Stimulated activated CD8-positive, alpha-beta memory T cell treated with anti-CD3 and anti-CD28 coated beads, Interleukin-15, amount 100 ng/mL, for 4 hours (primary cell): ENCODE measurements at places on chromosomes 7 and 10.

GRCh38 chr7:122975341-122975740, 20.2 kb downstream of the TAS2R16 start:
- DNase-seq: no peak

DNA sequence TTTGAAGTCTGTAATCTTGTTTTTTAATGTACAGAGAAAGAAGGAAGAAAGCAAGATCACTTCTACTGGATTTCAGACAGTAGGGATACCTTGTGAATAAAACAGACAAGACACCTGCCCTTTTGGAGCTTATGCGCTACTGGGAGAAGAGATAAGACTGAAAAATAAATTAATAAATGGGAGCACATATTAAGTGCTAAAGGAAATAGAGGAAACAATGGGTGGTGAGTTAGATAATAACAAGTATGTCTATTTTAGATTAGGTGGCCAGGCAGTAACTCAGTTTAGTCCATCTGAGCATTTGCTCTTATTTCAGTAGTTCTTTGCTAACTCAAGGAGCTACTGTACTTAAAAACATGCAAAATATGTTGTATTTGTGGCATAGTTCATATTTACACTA, 15.9 kb downstream of the MIOS start:
- DNase-seq: no peak

GRCh38 chr7:14894826-14895225, 7.7 kb downstream of the DGKB start:
- no peak for DNase-seq

DNA sequence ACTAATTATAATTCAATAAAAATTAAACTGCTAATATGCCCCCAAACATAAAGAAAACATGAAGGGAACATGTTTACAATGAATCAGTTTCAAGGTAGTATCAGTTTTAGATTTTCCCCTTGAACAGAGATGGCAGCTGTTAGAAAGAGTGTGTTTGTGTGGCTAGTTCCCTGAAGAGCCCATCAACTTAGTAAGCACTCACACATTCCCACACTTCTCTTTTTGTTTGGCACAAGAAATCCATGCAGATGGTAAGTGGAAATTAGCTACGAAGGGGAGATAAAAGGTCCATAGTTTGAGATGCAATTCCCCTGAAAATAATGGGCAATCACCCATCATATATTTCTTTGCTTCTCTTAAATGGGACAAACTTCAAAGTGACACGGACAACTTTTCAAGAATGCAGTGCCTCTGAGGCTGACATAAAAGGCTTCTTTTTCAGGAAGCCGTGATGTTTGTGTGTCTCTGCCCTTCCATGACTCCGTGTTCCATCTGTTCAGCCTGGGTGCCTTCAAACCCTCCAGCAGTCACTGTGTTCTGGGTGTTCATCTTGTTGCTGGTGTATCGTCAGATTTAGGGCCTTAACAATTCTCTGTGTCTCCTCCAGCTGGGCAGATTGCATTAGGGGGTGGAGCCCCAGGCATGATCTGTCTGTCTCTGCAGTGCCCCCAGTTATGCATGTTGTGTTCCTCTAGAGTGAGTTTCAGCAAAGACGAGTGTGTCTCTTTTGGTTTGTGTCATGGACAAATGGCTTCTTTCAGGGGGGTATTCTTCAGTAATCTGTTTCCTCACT, 259.5 kb upstream of the NPY start:
- DNase-seq: no peak

- no peak for DNase-seq
These were observed 184.9 kb downstream of the EMX2 start for GRCh38 chr10:117727421-117727820.

DNA sequence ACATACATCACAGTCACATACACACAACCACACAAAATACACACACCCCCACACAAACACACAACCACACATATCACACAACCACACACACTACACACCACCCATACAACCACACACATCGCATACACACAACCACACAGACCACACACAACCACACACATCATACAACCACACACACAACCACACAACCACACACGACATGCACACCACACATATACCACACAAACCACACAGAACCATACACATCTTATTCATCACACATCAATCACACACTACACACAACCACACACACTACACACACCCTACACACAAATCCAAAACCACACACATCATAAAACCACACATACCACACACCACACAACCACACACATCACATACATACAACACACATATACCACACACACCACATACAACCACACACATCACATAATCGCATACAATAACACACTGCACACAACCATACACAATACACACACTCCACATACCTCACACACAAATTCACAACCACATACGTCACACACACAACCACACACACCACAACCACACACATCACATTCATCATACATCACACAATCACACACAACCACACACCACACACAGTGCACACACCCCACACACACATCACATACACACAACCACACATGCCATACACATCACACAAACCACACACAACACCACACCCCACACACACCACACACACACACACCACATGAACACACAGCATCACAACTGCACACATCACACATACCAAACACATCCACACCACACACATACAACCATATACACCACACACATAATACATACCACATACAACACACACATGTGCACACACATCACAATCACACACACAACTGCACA, 30.4 kb downstream of the GPRIN2 start:
- no peak for DNase-seq

DNA sequence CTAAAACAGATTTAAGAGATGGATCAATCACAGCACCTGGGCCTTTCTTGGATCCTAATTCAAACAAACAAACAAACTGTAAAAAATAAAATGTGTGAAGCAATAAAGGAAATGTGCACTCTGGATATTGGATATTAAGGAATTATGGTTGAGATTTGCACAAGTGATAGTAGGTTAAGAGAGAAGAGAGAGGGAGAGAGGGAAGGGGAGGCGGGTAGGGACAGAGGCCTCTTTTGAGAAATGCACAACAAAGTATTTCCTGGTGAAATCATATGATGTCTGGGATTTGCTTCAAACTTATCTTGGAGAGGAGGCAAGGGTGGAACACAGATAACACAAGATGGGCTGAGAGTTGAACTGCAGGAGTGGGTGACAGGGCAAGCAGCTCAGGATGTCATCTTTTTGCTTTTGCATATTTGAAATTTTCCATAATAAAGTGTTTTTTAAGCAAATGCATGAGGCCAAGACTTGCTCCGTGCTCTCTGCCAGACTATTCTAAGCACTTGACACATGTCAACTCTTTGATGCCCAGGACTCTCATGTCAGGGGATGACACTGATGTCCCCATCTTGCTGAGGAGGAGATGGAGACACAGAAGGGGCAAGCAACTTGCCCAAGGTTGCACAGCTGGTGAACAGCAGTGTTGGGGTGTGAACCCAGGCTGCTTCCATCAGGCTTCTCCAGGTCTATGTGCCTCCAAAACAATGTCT, 9.1 kb upstream of the AEBP1 start:
- DNase-seq: no peak

DNA sequence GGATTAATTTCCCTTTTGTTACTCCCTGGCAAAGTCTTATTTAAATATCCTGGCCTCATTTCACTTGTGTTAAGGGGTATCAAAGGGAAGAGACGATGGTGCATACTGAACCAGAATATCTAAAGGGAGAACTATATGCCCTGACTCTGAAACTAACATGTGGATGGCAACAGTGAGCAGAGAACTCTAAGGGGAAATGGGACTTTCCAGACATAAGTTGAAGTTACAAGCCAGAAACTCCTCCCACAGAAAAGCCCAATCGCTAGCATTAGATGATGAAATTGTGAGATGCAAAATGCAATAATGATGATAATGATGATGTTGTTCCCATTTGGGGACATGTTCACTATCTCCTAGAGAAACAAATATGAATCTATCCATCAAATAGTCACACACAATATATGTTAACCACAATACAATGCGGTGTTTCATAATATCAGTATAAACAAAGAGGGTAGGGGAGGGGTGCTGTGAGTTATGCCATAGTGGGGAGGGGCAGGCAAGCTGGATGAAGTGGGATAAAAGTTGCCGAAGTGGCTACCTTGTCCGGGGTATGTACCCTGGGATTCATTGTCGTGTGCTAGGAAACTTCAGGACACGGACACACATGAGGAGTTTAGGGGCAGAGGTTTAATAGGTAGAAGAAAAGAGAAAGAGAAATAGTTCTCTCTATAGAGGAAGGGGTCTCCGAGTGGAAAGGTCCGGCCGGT, 37.1 kb downstream of the TMEM229A start:
- no peak for DNase-seq

GRCh38 chr10:13528123-13528874, 515 bp downstream of the BEND7 start:
- DNase-seq: no peak

GRCh38 chr10:86747796-86748581, 8.4 kb upstream of the BMPR1A start:
- DNase-seq: no peak

- no peak for DNase-seq
These were observed 84.3 kb upstream of the CACNA2D1 start for GRCh38 chr7:82527851-82528250.

DNA sequence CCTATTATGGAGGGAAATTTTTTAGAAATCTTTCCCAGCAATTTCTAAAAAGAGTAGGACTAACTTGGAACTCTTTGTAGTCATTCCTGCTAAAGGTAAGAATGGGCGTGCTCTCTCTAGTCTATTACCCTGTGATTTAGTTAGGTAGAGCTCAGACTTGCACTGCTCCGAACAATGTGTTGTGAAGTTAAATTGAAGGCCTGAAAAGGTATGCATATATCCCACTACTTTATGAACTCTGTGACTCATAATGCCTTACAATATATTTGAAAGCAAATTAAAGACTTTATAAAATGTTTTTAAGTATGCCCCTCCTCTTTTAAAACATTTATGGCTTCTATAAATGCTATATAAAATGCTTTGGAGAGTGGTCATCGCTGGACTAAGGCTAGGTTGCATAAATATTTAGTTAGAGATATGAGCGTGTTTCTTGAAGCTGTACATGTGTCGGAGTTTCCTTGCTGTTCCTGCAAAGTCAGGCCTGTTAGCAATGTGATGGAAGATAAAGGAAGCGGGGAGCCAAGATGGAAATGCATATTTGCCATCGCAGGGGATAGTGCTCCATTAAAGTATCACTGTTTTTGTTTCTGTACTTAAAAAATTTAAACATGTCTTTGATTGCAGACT, 761.4 kb downstream of the LRMDA start:
- no peak for DNase-seq

DNA sequence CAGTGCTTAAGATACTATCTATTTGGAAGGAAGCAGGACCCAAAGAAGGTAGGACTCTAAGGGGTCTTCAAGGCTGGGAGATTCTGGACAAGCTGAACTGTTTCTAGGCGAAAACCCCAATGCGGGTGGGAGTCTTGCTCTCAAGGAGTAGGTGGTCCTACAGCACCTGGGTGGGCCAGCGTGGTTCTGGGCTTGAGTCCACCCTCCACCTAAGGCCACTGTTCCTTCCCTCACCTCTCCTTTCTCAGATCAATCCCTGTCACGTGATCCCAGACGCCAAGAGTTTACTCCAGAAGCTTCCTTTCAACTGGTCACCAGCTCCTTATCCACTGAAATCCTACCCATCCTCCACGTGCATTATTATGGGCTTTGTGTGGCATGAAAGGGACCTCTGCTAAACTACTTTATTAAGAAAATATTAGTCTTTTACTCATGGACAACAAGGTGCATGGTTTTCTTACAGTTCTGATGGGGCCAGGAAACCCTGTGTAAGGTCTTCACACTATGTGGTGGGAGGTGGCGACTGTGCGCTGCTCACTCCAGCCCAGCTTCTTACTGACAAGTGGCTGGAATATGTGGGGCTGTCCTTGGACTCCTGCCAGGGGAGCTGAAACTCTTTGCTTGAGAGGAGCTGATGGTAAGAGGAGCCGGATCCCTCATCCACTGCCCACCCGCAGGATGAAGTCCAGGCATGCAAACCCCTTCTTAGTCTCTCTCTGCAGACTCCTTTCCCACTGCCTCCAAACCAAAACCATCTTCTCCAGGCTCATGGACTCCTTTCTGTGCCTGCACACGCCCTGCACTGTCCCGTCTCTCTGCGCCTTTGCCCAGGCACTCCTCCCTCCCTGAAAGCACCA, 1.6 kb downstream of the ZNF746 start:
- DNase-seq: no peak

GRCh38 chr7:157044147-157044687, 33.8 kb upstream of the MNX1 start:
- no peak for DNase-seq

GRCh38 chr7:99034932-99035722, 108.8 kb downstream of the SMURF1 start:
- no peak for DNase-seq

- DNase-seq: no peak
These were observed 105.1 kb upstream of the ADCY1 start for GRCh38 chr7:45469103-45469502.

- no peak for DNase-seq
These were observed 22.8 kb downstream of the BRAF start for GRCh38 chr7:140901941-140902302.

DNA sequence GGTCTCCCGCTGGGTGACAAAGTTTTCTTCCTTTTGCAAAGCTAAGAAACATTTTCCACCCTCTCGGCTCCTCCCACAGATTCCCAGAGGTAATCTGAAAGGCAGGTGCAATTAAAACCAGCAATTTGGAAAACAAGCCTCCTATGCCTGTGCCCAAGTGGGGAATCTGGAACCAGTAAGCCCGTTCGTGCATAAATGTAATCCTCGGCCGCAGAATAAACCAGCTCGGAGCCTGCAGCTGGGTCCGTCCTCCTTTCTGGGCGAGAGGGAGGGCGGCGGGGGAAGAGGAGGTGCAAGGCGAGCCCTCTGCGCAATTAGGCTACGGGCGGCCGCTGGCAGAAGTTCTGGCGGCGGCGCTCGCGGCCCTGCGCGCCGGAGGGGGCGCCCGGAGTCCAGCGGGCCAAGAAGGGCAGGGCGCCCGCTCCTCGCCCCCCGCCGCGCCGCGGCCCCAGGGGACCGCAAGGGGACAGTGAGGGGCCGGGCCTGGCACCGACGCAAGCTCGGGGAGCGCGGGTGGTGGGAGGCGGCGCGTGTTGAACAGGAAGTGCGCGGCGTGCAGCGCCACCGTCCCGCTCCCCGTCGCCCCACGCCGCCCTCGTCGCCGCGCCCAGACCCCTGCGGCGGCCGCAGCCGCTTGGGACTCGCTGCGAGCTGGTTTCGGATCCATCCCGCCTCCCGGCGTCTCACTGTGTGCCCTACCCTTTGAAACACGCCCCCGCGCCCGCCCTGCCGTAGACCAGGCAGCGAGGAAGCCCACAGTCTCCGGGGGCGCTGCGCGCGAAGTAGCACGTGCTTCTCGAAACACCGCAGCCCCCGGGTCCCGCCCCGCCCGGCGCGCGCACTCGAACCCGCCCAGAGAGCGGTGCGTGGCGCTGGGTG, at the start of gene PRKAG2:
PRKAG2 (minus strand) TSS at position 217 of the 879 bp plus-strand sequence. CDS start 495 bp downstream, outside the sequence.
- DNase-seq: peak; percentile 68

- no peak for DNase-seq
These were observed 22.1 kb upstream of the TCF7L2 start for GRCh38 chr10:112927980-112928379.
